ENCODE measurements at places on chromosomes 6 and 20. TPM values are rescaled to one million over a fixed set of nuclear protein-coding genes. Genes with fewer than 3 reads are reported as not detected.
A peak's percentile ranks its signal among the peaks of the same experiment; 100 is the strongest.

The FRMD1 gene
- 27.1 TPM for polyA plus RNA-seq

The COL20A1 gene
- polyA plus RNA-seq: 0.26 TPM

The GJA1 gene
- 57.6 TPM for polyA plus RNA-seq

The SPATS1 gene
- polyA plus RNA-seq: not detected

GRCh38 chr6:12037798-12038197 lies 25.7 kb downstream of the HIVEP1 start:
- DNase-seq: no peak

- DNase-seq: peak; percentile 51
Observed at GRCh38 chr6:75893058-75893775, 144.2 kb downstream of the MYO6 start.

DNA sequence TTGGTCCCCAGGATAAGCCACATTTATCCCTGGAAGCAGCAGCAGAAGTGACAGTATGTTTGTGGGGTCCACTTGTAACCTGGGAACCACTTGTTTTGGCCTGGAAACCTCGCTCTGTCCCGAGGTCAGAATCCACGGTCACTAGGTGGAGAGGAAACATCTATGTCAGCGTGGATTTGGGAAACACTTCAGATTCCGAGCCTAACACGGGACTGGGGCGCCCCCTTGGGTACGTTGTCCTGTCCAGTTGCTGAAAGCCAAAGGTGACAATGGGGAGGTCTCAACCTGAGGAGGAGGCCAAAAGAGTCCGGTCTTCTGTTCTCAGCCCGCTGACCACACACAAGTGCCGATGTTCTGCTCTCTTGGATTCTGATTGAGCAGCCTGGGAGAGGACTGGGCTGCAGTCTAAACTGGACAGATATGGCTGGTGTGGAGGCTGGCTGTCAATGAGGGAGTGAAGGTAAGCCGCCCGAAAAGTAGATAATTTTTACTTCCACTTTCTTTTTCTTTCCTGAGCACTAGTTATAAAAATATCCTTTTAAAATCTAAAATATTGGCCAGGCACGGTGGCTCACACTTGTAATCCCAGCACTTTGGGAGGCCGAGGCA lies 4.9 kb upstream of the ZFP57 start:
- no peak for DNase-seq

DNA sequence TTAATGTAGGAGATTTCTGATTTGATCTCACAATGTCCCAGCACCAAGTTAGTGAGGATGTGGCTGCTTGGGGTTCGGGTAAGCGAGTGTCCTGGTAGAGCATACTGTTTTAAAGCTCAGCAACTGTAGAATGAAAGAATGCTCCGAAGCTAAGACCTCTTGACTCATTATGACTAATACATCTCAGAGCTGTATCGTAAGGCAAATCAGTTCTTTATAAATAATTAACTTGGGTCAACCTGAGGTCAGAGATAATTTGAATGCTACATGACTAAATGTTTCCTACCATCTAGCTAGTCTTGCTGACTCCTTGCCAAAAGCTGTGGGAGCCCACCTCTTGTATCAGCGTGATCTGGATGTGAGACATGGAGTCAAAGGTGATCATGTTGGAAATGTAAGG lies 128.8 kb upstream of the PDE7B start:
- DNase-seq: peak; percentile 13

GRCh38 chr6:114407426-114408035 lies 64.7 kb upstream of the HS3ST5 start:
- no peak for DNase-seq

DNA sequence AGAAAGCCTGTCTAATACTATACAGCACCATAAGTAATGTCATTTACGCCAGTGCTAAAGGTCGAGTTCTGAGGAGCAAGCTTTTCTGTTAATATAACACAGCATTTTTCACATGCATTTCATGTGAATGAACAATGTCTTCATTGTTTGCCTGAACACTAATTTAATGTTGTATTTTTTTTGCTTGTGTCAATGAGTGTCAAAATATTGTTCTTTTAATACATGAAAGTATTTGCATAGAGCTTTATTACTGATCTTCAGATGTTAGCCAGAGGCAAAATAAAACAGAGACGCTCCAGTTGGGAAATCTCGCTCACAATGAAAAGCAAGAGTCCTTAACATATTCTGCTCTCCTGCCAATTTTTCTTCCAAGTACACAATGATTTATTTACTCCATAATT lies 151.8 kb downstream of the FOXC1 start:
- no peak for DNase-seq

Measured in renal cortex interstitium (tissue), 15 donors.